SK-N-SH (cell line): ENCODE measurements at places on chromosomes 3 and 15. TPM values are rescaled to one million over a fixed set of nuclear protein-coding genes. Genes with fewer than 3 reads are reported as not detected.

GRCh38 chr15:99963976-99964375, 230.7 kb upstream of the LYSMD4 start:
- DNase-seq: peak; percentile 0

DNA sequence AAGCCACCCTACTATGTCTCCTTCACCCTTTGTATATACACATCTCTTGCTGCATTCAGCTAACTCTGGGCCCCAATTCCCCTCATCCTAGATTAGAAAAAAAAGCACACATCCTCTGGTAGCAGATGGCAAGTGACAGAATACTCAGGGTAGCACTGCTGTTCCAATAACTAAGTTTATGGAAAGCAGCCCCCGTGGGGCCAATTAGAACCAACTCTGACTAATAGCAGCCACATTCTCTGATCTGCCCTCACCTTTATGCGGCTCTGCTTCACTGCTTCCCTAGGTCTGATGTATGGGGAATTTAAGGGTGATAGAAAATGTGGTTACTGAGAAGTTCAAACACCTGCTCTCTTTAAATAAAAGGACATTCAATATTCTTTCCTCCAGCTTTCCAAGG, 74.9 kb upstream of the SETMAR start:
- no peak for DNase-seq

DNA sequence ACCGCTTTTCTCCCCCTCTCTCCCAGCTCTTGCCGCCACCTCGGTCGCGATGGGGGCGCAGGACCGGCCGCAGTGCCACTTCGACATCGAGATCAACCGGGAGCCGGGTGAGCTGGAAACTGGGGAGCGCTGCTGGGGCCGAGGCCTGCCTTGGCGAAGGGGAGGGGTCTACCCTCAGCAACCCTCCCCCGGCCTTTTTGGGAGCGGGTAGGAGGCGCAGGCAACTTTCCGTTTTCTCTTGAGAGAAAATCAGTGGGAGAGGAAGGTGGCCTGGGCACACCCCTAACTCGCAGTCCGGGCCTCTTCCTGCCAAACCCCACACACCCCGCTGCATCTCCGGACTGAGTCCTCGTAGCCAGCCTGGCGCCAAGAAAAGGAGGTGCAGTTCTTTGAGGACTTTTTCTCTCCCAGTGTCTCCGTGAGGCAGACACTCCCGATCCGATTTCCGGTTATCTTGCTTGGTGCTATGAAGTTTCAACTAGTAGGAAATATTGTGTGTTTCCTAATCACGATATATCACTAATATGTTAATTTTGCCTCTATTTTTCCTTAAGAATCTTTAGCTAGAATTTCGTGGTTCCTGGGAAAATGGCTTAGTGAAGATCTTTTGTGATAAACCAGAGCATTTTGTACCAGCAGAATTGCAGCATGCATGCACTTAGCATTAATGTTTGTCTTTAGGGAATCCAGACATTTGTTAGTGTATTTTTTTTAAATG, 631 bp downstream of the NKTR start:
- no peak for DNase-seq

GRCh38 chr3:34235096-34235495, 436.7 kb downstream of the PDCD6IP start:
- no peak for DNase-seq

DNA sequence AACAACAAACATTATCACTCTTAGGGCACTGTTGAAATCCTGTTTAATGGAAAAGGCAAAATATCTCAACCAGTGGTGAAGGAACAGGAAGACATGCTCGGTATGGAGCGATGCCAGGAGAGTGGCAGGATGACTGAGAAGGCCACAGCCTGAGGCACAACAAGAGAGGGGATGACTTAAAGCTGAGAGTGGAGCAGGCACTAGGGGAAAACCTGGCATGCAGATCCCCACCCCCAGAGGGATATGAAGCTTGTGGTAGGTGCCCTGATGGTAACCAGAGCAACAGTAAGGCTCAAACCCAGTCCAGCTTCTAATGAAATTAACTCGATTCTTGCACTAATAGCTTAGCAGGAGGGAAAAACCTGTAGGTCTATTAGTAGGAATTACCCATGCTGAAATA, 40.4 kb downstream of the LYSMD4 start:
- no peak for DNase-seq

- DNase-seq: no peak
These were observed 118.5 kb upstream of the KCNMB2 start for GRCh38 chr3:178417736-178418135.

- no peak for DNase-seq
These were observed 106.6 kb upstream of the PTPRG start for GRCh38 chr3:61454801-61455200.

DNA sequence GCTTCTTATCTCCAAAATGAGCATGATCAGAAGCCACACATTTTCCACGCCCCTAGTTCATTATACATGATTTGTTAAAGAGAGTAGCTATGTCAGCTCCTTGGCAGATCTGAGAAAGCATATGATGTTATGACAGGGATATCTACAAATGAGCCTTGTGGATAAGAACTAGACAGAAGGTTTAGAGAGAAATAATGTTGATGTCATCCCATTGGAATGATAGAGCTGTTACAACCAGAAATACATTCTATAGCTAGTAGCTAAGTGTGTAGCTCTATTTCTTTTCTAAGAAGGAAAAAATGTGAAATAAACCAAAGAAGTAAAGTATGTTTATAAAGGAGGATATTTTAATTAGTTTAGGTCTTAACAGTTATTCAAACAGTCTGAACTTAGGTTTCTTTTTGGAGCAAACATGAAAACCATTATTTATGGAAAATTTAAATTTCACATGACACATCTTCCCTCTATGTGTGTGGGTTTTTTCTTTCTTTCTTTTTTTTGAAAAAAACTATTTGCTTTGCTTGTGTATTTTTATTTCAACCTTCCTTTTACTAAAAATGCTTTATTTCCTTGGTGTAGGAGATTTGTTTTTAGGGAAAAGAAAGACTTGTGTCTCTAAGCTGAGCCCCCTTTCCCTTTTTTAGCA, 167.7 kb downstream of the GHSR start:
- DNase-seq: no peak

DNA sequence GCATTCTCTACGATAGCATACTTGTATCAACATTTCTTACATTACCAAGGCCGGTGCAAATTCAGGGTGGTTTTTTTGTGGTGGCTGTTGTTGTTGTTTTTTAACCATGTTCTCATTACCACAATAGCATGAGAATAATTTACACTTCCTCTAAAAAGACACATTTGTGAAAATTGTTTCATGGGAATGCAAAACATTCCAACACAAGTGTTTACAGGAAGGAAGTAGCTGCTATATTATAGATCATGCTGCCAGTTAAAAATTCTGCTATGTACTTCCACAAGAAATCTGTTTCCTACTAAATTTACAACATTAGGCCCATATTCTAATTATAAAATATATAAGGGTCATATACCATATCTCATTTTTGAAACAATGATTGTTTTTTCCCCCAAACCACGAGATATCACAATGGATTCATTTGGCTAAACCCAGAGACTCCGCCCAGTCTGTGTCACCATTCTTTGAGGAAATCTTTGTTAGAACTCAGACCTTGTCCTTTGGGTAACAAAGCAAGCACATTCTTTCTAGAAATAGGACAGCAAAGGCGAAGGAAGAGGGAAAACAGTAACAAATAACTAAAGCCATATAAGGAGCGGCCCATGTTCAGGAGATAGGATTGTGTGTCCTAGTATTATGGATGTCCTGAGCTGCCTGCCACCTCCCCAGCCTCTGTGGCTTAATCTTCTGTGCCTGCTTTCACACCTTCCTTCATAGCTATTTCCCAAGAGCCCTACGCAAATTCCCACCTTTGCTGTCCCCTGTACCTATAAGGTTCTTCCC, 60.1 kb downstream of the UACA start:
- no peak for DNase-seq

DNA sequence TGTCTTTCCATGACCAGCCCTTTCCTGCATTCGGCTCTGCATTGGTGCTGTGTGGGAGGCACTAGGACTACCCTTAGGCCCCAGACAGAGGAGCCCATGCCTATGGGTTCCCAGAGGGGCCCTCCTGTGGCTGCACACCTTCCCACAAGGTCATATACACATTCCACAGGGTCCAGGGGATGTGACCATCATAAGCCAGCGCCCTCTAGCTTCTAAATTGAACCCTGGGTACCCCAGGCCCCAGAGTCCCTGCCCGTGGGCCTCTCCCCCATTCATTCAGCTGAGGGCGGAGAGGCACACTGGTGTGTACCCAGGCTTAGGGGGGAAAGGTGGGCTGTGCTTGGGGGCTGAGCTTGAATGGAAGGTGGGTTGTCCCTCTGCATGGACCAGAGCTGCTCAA, 10.2 kb upstream of the SLC6A6 start:
- no peak for DNase-seq

GRCh38 chr15:78909791-78910228, 35.0 kb downstream of the CTSH start:
- peak; percentile 72 for DNase-seq

GRCh38 chr15:101803676-101804075, 367 bp downstream of the OR4F6 start:
- DNase-seq: no peak

GRCh38 chr3:53880396-53881345, 1.3 kb downstream of the ACTR8 start:
- peak; percentile 29 for DNase-seq

DNA sequence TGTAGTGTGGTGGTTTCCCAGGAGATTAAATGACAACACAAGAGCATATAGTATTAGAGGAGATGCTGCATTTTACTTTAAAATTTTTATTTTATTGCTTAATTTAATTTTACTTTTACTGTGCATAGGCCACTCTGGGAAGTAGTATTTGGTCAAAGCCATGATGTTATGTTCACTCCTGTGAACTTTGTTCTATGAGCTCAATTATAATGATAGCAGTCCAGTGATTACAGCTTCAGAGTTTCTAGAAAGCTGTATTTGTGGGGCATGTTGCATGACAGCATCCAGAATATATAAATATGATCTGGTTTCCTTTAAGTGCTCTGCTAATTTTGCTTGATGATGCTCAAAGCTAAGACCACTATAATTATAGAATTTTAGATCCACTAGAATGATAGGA, 338.6 kb downstream of the NSUN3 start:
- no peak for DNase-seq

DNA sequence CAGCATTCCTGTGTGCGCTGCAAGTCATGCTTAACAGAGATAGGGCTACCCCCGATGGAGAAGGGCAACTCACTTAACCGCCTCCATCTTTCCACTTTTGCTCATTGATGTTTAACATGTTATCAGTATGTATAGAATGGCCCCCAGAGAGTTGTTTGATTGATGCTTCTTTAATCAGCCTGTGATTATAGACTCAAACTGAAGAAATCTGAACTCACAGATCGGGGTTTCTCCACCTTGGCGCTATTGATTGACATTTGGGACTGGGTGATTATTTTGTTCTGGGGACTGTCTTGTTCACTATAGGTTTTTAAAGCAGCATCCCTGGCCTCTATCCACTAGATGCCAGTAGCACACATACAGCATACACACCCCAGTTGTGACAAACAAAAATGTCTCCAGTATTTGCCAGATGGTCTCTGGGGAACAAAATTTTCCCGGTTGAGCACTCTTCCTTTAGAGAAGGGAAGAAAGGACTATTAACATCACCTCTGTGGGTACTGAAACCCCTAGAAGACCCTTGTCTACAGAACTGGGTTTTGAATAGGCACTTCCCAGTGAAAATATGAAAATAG, 54.4 kb downstream of the LARS2 start:
- DNase-seq: no peak

DNA sequence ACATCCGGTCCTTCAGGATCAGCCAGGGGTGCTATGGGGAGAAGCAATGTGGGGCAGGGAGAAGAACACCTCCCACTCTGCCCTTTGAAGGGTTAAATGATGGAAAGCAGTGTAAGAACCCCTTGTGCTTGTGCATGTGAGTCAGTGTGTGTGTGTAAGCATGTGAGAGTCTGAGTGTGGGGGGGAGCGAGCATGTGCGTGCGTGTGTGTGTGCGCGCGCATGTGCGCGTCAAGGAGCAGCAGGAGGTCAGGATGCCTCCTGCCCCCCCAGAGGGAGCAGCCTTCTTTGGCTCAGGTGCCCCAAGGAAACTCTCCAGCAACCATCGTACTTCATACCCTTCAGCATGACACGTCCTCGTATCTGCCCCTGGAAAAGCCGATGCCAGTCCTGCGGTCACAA, 30.3 kb downstream of the GALNT15 start:
- no peak for DNase-seq

DNA sequence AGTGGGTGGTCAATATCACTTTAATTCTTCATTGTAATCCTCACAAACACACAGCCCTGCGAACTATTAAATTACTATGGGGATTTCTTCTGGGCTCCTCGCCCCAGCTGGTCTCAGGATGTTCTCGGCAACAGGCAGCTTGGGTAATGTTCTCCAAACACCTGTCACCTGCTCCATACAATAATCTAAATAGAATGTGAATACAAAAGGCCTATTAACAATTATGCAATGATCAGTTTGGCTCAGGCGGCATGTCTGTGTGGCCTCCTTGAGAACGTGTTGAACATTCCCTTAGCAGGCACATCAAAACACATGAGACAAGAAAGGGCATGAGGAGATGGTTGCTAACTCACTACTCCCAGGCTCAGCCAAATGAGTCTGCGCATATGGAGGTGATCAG, 158.6 kb upstream of the KBTBD8 start:
- no peak for DNase-seq

The ACKR2 gene
- 0.10 and 0.11 TPM in 2 replicates for polyA plus RNA-seq

The HHATL gene
- polyA plus RNA-seq: not detected in 2 replicates

The NCEH1 gene
- polyA plus RNA-seq: 7.5 and 12.2 TPM in 2 replicates

The AP3B2 gene
- 0.77 and 1.8 TPM in 2 replicates for polyA plus RNA-seq

The ROPN1 gene
- polyA plus RNA-seq: 0.05 TPM in 1 of 2 replicates, not detected in the other

The RBMS3 gene
- polyA plus RNA-seq: 8.2 and 9.9 TPM in 2 replicates

The PPM1M gene
- polyA plus RNA-seq: 19.2 and 23.9 TPM in 2 replicates

The FYTTD1 gene
- polyA plus RNA-seq: 14.7 and 16.1 TPM in 2 replicates
